ENCODE measurements at places on chromosomes 6 and 20. TPM values are rescaled to one million over a fixed set of nuclear protein-coding genes. Genes with fewer than 3 reads are reported as not detected.
A peak's percentile ranks its signal among the peaks of the same experiment; 100 is the strongest.

- no peaks in the 10 kb centered on the region for H3K27me3 ChIP-seq
- H3K27ac ChIP-seq, result no peak overlapping the region
- H3K36me3 ChIP-seq, result peaks cover 16% of the 10 kb centered on the region
- DNase-seq, result no peak
- H3K4me3 ChIP-seq, result no peak overlapping the region
Observed at GRCh38 chr6:151018911-151019782, 153.6 kb downstream of the MTHFD1L start.

GRCh38 chr6:148035806-148036390, 306.7 kb upstream of the SASH1 start:
- DNase-seq, result no peak
- H3K27ac ChIP-seq, result no peak overlapping the region
- no peak overlapping the region for H3K4me3 ChIP-seq
- no peaks in the 10 kb centered on the region for H3K36me3 ChIP-seq
- no peaks in the 10 kb centered on the region for H3K4me1 ChIP-seq

- no peaks in the 10 kb centered on the region for H3K27me3 ChIP-seq
- DNase-seq, result no peak
- no peaks in the 10 kb centered on the region for H3K4me1 ChIP-seq
Observed at GRCh38 chr6:94389218-94389617, 969.9 kb upstream of the EPHA7 start.

- no peaks in the 10 kb centered on the region for H3K27me3 ChIP-seq
- no peak for DNase-seq
- no peak overlapping the region for H3K27ac ChIP-seq
- no peaks in the 10 kb centered on the region for H3K36me3 ChIP-seq
- no peaks in the 10 kb centered on the region for H3K4me1 ChIP-seq
- no peak overlapping the region for H3K4me3 ChIP-seq
Observed at GRCh38 chr6:65461121-65461520, 245.9 kb downstream of the EYS start.

DNA sequence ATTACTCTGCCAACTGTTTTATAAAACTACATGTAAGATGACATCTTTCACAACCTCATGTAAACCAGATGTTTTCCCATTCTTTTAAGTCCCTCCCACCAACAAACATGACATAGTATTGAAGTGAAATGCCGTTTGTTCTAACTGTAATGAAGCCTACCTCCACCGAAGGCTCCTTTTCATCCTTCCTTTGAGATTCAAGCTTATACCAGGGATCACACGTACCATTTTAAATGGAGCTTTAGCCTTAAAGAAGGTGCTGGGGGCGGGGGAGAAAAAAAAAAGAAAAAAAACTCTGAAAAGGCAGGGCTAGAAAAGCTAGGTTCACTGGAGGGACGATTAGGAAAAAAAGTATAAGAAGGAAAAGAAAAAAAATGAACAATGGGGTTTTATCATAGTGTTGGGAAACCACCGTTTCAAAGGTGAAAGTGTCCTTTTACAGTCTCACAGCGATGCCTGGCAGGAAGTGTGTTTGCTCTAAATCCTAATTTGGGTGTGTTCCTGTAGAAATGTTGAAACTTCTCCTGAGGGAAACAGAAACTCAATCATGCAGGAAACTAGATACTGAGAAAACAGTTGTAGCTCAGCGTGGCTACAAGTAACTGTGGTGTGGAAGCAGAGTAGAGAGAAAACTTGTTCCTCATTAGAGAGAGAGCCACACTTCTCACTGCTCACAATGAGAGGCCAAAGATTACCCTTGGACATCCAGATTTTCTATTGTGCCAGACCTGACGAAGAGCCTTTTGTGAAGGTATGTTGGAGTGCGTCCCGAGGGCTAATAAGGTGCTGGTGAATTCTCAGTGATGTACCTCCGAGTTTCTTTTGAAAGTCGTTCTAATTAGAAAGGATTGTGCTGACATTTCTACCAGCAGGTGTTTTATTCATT, 37.6 kb upstream of the HINT3 start:
- H3K36me3 ChIP-seq, result peaks cover 68% of the 10 kb centered on the region
- H3K27ac ChIP-seq, result peak overlapping the region; percentile 95
- peak; percentile 70 for DNase-seq

GRCh38 chr20:10864076-10864672, 190.4 kb upstream of the JAG1 start:
- DNase-seq, result no peak
- H3K27me3 ChIP-seq, result no peaks in the 10 kb centered on the region
- H3K36me3 ChIP-seq, result no peaks in the 10 kb centered on the region
- no peak overlapping the region for H3K27ac ChIP-seq
- no peak overlapping the region for H3K4me3 ChIP-seq

DNA sequence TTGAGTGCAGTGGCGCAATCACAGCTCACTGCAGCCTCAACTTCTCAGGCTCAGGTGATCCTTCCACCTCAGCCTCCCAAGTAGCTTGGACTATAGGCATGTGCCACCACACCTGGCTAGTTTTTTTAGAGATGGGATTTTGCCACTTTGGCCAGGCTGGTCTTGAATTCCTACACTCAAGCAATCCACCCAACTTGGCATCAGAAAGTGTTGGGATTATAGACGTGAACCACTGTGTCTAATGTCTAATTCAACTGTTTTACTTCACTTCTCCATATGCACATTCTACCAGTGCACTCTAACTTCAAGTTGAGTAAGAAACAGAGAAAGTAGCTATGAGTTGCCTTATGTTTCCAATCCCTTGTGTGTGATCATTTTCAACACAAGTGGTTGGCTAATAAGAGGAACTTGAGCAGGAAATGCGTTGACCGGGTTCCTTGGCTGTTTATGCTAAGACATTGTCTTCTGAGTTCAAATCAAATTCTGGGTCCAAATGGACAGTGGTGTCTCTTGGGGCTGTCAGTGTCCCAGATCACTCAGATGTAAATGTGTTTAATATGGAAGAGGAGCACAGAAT, 23.9 kb downstream of the ZNF337 start:
- peaks cover 52% of the 10 kb centered on the region for H3K36me3 ChIP-seq
- H3K4me3 ChIP-seq, result no peak overlapping the region
- no peaks in the 10 kb centered on the region for H3K27me3 ChIP-seq
- no peaks in the 10 kb centered on the region for H3K4me1 ChIP-seq
- H3K27ac ChIP-seq, result no peak overlapping the region

DNA sequence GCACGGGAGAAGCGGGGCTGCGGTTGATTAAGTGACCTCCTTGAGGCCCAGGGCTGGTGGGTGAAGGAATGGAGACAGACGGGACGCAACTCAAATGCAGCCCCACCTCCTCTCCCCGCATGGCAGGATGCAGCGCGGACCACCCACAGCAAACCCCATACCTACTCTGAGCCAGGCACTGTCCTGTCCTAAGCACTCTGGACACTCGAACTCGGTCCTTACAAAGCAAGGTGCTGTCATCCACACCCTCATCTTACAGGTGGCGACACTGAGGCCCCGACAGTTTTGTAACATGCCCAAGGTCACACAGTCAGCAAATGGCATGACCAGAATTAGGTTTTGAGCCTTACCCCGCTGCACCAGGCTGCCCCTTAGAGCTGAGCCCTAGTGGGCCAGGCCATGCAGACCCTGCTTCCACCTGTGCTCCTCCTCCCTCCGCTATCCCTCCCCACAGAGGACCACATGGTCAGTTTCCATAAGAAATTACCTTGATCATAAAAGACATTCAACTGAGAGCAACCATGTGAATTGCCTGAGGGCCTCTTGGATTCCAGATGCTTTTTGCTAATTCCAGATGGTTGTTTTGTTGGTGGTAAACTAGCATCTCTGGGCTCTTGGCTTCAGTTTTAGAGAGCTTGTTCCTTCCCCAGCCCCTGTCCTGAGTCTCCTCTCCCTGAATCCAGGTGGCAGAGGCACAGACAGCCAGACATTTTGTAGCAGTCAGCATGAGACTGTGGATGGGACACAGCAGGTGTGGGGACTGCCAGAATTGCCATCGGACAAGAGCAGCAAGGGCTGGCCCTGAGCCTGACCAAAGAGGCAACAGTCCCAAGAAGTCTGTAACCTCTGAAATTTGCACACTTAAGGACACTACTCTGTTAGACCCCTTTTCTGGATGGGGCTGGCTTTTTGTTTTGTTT, 171.9 kb upstream of the PMEPA1 start:
- H3K27ac ChIP-seq, result no peak overlapping the region
- no peak for DNase-seq
- H3K4me3 ChIP-seq, result no peak overlapping the region
- no peaks in the 10 kb centered on the region for H3K4me1 ChIP-seq
- no peaks in the 10 kb centered on the region for H3K36me3 ChIP-seq

DNA sequence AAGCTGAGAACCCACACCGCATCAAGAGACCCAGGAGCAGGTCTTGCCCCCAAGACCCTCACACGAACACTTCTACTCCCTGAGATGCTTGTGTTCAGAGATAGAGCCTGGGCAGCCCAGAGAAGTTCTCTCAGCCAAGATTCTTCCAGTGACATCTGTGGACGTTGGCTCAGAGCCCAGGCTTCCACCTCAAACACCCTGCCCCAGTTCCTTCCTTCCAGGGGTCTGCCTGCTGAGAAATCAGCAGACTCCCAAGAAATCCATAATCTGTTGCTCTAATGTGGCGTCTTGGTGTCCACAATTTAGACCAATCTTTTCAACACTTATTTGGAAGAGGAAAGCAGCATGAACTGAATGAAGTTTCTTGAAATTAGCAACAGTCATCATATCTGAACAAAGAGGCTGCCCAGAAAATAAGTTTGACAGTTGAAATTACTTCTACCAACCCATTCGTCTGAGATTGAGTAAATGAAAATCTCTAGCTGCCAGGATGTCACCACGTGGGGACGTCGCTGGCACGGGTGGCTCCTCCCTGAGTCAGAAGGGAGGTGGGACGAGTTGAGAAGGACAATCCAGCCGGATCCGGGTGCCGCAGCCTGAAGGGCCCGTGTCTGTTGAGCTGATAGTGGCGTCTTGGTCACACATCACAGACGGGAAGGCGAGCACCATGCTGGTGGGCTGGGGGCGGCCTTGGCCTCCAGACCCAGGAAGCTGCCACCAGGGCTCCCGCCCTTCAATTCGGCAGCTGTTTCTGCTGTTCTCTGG, 400.9 kb downstream of the TAF4 start:
- H3K27ac ChIP-seq, result no peak overlapping the region
- H3K4me1 ChIP-seq, result no peaks in the 10 kb centered on the region
- no peak overlapping the region for H3K4me3 ChIP-seq
- DNase-seq, result no peak
- H3K36me3 ChIP-seq, result no peaks in the 10 kb centered on the region

DNA sequence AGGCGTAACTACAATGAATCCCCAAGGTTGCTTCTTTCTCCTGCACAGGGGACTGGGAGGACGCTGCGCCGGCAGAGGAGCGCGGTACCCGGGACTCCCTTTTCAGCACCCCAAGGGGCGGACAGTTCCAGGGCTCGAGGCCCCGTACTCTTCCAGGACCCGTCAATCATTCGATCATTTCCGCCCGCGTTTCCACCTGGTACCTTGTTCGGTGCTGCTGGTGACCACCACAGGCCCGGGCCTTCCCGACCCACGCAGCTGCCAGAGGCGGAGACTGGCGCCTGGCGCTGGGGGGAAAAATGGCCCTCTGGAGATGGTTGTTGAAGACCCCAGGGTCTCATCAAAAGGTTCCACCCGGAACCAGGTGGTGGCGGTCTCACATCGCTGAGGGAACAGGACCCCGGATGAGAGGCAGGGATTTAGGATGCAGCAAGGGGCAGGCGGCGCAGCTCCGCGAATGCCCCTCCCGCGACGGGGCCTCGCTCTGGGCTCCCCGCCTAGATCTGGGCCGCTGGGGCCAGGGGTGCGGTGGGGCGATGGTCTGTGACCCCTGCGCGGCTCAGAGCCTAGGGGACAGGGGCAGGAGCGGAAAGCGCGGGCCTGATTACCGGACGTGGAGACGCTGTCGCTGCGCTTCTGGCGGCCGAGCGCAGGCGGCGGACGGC, 744 bp downstream of the VSX1 start:
- no peaks in the 10 kb centered on the region for H3K36me3 ChIP-seq
- peak; percentile 47 for DNase-seq
- H3K4me3 ChIP-seq, result no peak overlapping the region
- peaks cover 20% of the 10 kb centered on the region for H3K4me1 ChIP-seq

- no peak overlapping the region for H3K4me3 ChIP-seq
- no peaks in the 10 kb centered on the region for H3K4me1 ChIP-seq
- H3K27me3 ChIP-seq, result no peaks in the 10 kb centered on the region
- H3K36me3 ChIP-seq, result no peaks in the 10 kb centered on the region
- DNase-seq, result no peak
Observed at GRCh38 chr20:55375920-55376319, 629.4 kb downstream of the CBLN4 start.

- no peaks in the 10 kb centered on the region for H3K4me1 ChIP-seq
- H3K36me3 ChIP-seq, result peaks cover 2% of the 10 kb centered on the region
- H3K27ac ChIP-seq, result no peak overlapping the region
- H3K4me3 ChIP-seq, result no peak overlapping the region
Observed at GRCh38 chr6:27303613-27304272, 8.3 kb downstream of the POM121L2 start.

GRCh38 chr6:169813969-169814368, 62.5 kb downstream of the ERMARD start:
- no peak for DNase-seq
- H3K27ac ChIP-seq, result no peak overlapping the region
- H3K4me3 ChIP-seq, result no peak overlapping the region
- H3K4me1 ChIP-seq, result no peaks in the 10 kb centered on the region
- H3K27me3 ChIP-seq, result peaks cover 50% of the 10 kb centered on the region

DNA sequence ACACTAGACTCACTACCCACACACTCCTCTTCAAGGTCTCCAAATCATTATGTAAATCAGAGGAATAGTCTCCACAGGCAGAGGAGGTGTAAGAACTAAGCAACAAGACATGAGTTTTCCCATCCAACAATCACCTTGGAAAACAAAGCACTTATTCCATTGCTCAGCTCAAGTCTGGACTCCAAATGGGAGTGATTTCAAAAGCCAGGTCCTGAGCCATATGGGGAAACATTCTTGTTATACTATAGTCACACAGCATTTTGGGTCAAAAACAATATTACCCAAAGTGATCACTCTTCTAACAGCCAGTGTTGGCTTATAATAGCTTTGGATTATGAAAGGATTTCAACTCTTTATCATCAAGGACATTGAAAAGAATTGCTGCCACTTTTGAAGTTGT, 3.6 kb upstream of the PRPH2 start:
- H3K4me1 ChIP-seq, result peaks cover 24% of the 10 kb centered on the region
- no peak for DNase-seq
- H3K27me3 ChIP-seq, result peaks cover 6% of the 10 kb centered on the region
- H3K36me3 ChIP-seq, result no peaks in the 10 kb centered on the region

GRCh38 chr20:396619-397431, 11.3 kb upstream of the RBCK1 start:
- peaks cover 5% of the 10 kb centered on the region for H3K4me1 ChIP-seq
- H3K4me3 ChIP-seq, result no peak overlapping the region
- peaks cover 31% of the 10 kb centered on the region for H3K36me3 ChIP-seq
- H3K27ac ChIP-seq, result no peak overlapping the region
- H3K27me3 ChIP-seq, result no peaks in the 10 kb centered on the region
- DNase-seq, result no peak

- H3K4me1 ChIP-seq, result no peaks in the 10 kb centered on the region
- DNase-seq, result no peak
- H3K27me3 ChIP-seq, result no peaks in the 10 kb centered on the region
- H3K4me3 ChIP-seq, result no peak overlapping the region
- no peaks in the 10 kb centered on the region for H3K36me3 ChIP-seq
Observed at GRCh38 chr6:132007474-132008190, 56.5 kb upstream of the CCN2 start.

GRCh38 chr6:45327956-45328522, at the start of gene RUNX2:
RUNX2 (plus strand) TSS chr6:45328330; CDS start chr6:45328727, 397 bp downstream.
- H3K4me1 ChIP-seq, result peaks cover 30% of the 10 kb centered on the region
- H3K4me3 ChIP-seq, result peak within 1 kb of the TSS; percentile 36
- H3K27ac ChIP-seq, result no peak within 1 kb of the TSS
- peak; percentile 10 for DNase-seq

The LZTS3 gene
- total RNA-seq, result 0.62 TPM

The MYCT1 gene
- total RNA-seq, result not detected

The KCNK16 gene
- total RNA-seq, result not detected

The MYB gene
- 12.6 TPM for total RNA-seq

The VSX1 gene
- not detected for total RNA-seq

The GRM1 gene
- total RNA-seq, result not detected

The LTB gene
- 747 TPM for total RNA-seq
